GM12878 (cell line): ENCODE measurements at places on chromosomes 12 and 14.

- no peak for DNase-seq
These were observed 56.8 kb downstream of the PAPLN start for GRCh38 chr14:73293782-73294781.

GRCh38 chr14:104287301-104288009 lies 149.1 kb downstream of the KIF26A start:
- DNase-seq: no peak

DNA sequence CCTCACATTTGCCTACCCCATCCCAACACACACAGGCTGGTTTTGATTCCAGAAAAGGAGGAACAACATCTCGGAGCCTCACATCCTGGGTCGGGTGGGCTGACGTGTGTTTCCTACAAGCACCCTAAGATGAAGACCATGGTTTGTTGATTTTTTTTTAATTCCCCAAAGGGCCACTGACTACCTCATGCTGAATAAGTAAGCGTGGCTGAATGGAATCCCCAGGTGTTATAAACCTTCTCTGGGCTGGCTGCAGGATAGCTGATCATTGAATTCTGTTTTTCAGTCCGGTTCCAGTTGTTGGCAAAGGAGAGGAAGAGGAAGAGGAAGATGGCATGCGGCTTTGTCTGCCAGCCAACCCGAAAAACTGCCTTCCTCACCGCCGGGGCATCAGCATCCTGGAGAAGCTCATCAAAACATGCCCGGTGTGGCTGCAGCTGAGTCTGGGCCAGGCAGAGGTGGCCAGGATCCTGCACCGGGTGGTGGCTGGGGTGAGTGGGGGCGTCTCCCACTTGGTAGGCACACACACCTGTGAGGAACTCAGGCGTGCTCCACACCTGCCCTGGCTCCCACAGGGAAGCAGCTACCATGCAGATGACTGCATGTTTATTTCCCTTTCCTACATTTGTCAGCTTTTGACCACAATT lies 42.0 kb downstream of the RIN3 start:
- no peak for DNase-seq

DNA sequence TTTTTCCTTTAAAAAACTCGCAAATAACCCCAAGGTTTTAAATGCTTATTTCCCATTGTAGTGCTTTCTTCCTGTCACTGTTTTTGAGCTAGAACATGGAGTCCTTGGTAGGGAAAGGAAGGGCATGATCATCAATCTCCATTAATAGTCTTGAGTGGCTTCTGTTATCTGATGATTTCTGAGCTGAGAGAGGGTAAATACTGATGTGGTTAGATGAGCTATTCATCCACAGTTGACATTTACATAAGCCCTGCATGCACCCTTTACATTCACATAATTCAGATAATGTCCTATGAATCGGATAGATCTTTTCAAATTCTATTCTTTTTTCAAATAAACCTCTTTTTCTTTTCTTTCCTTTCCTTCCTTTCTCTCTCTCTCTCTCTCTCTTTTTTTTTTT lies 81.4 kb downstream of the NTN4 start:
- no peak for DNase-seq

- no peak for DNase-seq
These were observed 222.5 kb downstream of the EXOC5 start for GRCh38 chr14:57046175-57046574.

DNA sequence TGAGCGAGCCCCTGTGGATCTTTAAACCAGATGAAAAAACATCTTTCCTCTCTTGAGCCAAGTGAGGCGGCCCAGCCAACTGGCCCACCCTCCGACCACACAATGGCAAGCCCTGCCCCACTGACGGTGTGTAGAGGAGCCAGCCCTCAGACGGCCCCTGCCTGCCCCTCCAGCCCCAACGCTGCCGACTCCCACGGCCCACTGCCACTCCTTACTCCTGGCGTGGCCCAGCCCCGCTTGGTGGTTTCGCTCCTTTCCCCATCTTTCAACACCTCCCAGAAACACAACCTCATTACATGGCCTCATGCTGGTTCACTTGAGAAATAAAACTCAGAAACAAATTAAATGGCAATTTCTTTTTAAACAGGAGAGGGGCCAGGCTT lies 80.6 kb upstream of the DICER1 start:
- no peak for DNase-seq

- no peak for DNase-seq
These were observed 14.5 kb upstream of the SLC38A2 start for GRCh38 chr12:46386877-46387629.

- DNase-seq: no peak
These were observed 12.1 kb upstream of the KRT77 start for GRCh38 chr12:52715416-52715815.

GRCh38 chr14:88323086-88323522 lies at the start of gene KCNK10:
Gene KCNK10 (minus strand): TSS chr14:88323269. CDS start chr14:88322798, 471 bp downstream.
- DNase-seq: no peak

GRCh38 chr12:52274521-52275120 lies at the start of gene KRT86:
Gene KRT86 (plus strand): TSS chr12:52274645. CDS start chr12:52301917, 27,272 bp downstream.
- no peak for DNase-seq

DNA sequence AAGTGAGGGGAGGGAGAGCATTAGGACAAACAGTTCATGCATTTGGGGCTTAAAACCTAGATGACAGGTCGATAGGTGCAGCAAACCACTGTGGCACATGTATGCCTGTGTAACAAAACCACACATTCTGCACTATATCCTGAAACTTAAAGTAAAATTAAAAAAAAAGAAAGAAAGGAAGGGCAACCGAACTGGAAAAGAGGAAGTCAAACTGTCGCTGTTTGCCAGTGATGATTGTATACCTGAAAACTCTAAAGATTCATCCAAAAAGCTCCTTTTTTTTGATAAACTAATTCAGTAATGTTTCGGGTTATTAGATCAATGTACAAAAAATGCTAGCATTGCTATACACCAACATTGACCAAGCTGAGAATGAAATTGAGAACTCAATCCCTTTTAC lies 259.0 kb upstream of the ALG10 start:
- no peak for DNase-seq

DNA sequence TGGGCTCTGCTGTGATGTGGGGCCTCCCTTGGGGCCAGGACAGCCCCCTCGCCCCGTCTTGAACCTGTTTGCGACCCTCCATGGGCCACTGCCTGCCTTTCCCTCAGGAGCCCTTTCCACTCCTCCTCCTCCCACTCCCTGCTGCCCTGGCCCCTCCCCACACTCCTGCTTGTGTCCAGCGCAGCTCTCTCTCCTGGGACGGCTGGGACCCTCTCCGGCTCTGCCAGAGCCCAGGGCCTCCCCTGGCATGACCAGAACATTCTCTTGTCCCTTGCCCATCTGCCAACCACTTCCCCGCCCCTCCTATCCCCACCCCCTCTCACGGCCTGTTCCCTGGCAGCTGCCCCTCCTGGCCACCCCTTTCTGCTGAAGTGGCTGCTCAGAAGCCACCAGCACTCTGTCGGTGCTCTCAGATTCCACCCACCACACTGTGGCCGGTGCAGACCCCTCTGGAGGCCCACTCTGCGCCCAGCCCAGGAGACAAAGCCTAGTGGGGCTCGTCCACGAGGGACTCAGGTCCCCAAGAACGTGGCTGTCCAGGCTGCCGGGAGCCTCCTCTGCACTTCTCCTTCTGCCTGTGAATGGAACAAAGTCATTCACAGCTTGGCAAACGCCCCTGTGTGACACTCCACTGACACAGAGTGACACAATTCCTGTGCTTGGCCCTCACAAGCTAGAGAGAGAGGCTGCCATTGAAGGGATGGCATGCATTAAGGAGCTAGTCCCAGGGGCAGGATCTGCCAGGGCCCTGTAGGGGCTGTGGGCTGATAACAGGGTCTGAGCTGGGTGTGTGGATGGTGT lies 1.4 kb downstream of the ASPG start:
- no peak for DNase-seq

DNA sequence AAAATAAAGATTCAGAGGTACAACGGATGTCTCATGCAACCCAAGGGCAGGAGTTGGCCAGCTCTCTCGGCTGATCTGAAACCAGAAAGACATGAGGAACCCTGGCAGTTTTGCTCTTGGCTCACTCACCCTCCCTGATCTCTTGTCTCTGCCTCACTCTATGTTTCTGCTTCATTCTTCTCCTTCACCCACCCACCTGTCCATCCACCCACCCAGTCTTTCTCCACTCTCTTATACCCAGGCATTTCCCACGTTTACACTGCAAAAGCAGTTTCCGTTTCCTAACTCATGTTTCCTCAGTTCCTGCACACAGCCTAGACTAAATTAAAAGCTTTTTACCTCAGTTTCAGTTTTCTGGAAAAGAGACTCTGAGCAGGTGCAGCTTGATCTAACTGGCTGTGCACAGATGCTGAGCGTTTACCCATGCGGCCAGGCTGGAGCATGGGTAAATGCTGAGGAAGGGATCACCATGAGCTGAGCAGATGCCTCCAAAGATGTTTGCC lies 157.6 kb downstream of the PRKCH start:
- no peak for DNase-seq

GRCh38 chr12:50569876-50570275 lies 65.1 kb downstream of the DIP2B start:
- no peak for DNase-seq

GRCh38 chr12:66290716-66291200 lies 11.5 kb upstream of the HELB start:
- DNase-seq: no peak

GRCh38 chr14:93709249-93709648 lies 79.0 kb downstream of the PRIMA1 start:
- no peak for DNase-seq

- DNase-seq: no peak
These were observed 143.4 kb upstream of the ARHGAP5 start for GRCh38 chr14:31933716-31934115.

DNA sequence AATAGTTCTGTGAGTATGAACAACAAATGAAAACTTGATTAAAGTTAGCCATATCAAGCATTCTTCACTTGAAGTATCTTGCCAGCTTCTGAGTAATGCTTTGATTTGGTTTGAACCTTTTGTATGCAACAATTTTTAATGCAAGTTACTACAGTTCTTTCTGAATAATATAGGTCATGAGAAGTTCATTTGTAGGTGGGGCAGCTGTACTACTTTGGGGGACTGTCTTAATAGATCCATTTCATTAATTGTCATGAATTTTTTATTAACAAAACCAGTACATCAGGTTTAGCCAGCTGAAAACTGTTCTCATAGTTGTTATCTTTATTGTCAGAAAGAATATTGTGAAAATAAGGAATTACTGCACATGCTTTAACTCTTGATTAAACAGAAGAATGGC lies 142.7 kb downstream of the FOXA1 start:
- no peak for DNase-seq

DNA sequence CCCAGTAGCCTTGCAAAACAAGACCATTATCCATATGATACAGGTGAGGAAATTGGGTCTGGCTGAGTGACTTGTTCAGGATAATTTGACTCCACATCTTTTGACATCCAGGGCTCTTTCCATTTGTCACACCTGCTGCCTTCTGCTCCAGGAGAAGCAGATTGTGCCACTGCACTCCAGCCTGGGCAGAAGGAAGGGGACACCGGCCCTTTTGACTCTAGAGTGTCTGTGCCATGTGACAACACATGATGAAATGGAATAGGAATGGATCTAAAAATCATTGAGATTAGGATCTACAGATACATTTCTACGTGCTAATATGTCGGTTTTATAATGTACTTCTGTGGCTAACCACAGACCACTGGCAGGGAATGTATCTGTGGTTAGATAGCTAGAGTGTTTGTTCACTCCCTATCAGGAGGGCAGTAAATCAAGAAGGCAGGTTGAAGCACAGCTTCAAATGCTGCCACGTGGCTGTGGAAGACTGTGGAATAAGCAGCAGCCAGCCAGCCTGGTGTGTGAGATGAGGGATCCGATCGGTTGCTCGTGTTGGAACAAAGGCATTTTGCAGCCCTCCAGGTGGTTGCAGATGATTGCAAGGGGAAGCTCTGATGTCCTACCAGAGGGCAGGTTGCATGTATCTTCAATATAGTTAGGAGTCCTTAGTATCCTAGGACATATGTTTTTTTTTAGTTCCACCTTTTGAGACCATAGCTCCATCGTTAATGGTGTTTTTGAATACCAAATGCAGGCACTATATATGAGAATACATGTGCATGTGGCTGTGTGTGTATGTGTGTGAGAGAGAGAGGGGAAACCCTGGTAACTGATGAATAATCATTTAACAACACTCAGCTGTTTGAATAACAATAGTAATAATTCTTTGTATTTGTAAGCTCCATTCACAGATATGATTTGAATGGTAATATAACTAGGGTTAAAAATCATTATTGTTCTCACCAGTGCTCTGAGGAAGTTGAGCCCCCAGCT lies 28.6 kb downstream of the EML1 start:
- no peak for DNase-seq

DNA sequence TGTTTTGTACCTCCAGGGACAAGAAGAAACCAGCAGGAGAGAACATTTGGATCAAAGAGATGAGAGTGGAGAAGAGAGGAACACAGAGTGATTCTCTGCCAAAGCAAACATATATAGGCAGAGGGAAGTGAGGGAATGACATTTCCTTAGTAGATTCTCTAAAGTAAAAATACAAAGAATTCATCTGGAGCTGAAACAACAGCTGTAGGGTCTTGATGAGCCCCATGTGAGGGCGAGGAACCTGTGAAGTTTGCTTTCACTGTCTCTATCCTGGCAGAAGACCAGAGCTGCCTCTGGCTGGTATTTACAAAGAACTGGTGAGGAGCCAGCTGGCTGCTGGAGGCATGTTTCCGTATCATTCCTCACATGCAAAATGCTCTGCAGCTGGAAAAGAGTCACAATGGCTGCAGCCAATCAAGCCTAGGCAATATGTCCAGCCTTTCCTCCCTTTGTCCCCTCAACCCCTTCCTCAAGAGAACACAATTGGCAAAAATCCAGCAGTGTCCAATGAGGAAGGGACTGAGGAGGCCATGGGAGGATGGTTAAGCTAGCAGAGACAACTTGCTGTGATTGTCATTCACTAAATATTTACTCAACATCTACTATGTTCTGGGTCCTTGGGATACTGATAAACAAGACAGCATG lies 122.5 kb downstream of the PHLDA1 start:
- no peak for DNase-seq

- no peak for DNase-seq
These were observed 47.1 kb downstream of the EMP1 start for GRCh38 chr12:13243516-13244070.

DNA sequence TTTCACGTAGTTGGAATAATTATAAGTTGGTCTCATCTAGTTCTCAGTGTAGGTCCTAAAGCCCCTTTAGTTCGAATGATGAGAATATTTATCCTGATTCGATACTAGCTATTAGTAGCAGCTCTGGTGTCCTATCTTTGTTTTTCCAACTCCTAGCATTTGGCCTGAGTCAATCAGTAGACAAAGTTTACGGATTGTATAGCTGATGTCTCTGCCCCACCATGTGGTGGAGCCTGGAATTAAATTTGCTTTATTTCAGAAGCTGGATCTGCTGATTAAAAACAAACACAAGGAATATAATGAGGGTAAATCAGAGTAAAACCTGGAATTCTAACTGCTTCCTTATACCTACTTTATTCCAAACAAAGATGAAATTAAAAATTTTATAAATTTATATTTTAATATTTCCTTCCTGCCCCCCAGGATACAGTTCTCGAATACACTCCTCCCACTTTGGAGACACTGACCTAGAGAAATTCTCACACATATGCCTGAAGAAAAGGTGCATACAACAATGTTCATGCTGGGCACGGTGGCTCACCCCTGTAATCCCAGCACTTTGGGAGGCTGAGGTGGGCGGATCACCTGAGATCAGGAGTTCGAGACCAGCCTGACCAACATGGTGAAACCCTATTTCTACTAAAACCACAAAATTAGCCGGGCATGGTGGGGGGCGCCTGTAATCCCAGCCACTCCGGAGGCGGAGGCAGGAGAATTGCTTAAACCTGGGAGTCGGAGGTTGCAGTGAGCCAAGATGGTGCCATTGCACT lies 7.6 kb upstream of the BRMS1L start:
- no peak for DNase-seq

- DNase-seq: no peak
These were observed 67.1 kb upstream of the SLC38A4 start for GRCh38 chr12:46892887-46893286.
